ENCODE measurements at places on chromosomes 2 and 18. TPM values are rescaled to one million over a fixed set of nuclear protein-coding genes. Genes with fewer than 3 reads are reported as not detected.

The REEP1 gene
- total RNA-seq = 1.3 TPM

The OSBPL6 gene
- total RNA-seq = 4.6 TPM

The ATF2 gene
- total RNA-seq = 34.9 TPM

The GALR1 gene
- total RNA-seq = 0.07 TPM

The PTGR3 gene
- total RNA-seq = 2.7 TPM

The ACMSD gene
- not detected for total RNA-seq

The KATNAL2 gene
- total RNA-seq = 20.1 TPM

The ARHGEF33 gene
- 0.92 TPM for total RNA-seq
